ENCODE measurements at places on chromosomes 1 and 21.

- DNase-seq: no peak
These were observed 371.7 kb upstream of the LRRC7 start for GRCh38 chr1:69196071-69196470.

- no peak for DNase-seq
These were observed 305.5 kb upstream of the PKN2 start for GRCh38 chr1:88378560-88378959.

DNA sequence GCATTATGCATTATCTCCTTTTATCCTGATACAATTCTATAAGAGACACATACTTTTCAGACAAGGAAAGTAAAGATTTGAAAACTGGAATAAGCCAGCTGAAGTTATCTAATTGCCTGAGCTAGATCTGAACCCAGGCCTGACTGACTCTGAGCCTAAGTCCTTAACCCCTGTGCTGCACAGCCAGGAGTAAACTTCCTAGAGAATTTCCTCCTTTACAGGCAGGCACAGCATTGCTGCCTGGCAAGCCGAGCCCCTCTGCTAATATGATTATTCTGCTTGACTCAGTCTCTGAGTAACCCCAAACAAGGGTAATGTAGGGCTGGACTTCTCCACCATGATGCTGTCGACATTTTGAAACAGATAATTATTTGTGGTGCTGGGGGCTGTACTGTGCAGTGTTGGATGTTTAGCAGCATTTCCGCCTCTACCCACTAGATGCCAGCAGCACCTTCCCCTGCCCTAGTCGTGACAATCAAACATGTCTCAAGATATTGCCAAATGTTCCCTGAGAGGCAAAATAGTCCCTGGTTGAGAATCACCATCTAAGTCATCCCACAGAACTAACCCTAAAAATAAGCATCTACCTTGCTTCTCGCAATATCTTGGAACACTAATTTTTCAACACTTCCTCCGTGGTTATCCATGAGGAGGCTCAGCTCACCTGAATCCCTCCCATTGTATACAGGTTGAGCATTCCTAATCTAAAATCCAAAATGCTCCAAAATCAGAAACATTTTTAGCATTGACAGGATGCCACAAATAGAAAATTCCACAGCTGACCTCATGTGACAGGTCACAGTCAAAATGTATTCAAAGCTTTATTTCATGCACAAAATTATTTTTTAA, 18.5 kb downstream of the CAMK1G start:
- DNase-seq: no peak

- no peak for DNase-seq
These were observed 15.3 kb downstream of the ENO1 start for GRCh38 chr1:8863138-8863537.

DNA sequence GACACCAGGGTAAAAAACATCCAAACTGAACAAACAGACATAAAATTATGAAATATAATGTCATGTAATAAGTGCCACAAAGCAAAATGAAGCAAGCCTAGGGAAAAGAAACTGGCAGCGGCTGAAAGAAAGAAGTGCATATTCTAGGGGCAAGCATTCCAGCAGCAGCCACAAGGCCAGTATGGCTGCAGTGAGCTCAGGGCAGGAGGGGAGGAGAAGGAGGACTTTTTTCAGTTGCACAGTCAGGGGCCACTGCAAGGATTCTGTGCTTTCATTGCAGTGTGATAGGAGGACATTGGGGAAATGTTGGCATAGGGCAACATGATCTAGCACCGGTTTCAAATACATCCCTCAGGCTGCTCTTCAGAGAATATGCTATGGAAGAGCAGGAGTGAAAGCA, 263.8 kb downstream of the NEGR1 start:
- DNase-seq: no peak

DNA sequence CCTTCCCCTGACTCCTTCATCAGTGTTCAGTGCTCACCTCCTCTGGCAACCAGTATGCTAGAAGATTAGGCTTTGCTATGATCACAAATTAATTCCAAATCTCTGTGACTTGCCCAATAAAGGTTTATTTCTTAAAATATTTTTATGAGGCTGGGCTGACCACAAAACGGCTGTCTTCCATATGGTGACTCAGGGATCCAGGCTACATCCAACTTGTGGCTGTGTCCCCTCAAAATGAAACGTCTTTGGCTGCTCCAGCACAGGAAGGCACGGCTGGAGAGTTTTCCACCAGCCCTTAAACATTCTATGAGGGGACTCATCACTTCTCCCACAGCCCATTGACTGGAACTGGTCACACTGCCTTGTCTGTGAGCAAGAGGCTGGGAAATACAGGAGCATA, 131.5 kb downstream of the HUNK start:
- no peak for DNase-seq

DNA sequence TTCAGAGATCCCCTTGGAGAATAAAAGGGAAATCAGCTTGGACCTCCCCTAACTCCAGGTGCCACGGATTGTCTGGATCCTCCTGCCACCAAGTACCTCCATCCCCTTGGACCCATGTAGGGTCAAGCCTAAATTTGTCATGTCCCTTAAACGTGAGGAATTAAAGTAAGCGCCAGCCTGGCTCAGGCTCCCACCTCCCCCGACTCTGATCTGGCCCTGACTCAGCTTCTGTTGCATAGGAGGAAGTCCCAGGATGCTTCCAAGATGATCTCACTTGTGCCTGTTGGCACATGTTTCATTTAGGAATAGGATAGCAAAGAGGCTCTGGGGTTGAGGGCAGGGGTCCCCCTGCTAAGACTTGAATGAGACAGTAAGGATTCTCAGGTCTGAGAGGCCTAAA, 231.9 kb upstream of the JUN start:
- no peak for DNase-seq

GRCh38 chr1:78958711-78959110, 47.8 kb downstream of the ADGRL4 start:
- DNase-seq: no peak

DNA sequence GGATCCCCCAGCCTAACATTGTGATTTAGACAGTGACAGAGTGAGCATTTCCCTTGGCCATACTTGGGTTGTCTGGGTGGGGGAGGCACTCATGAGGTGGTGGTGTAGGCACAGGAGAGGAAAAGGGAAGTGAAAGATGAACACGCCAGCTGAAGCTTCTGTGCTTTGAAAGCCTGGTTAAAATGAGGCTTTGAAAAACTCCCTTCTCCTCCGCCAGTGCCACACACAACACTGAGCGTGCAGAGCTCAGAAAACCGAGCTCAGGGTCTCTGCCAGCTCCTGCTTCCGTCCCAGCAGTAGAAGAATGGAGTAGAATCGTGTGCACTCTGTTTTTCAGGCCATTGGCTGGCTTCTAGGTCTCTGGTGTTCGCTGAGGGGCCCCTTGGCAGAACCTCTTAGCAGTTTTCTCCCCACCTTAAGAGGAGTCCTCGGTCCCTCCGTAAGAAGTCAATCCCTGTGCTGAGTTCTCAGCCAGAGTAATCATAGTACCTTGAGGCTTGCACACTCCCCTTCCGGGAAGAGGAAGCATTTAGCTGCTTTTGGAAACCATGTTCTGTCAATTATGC, 12.9 kb downstream of the PLEKHM2 start:
- DNase-seq: no peak

GRCh38 chr21:37437376-37438080, 71.0 kb downstream of the DYRK1A start:
- DNase-seq: no peak

- DNase-seq: no peak
These were observed 19.0 kb upstream of the C1orf174 start for GRCh38 chr1:3918966-3919611.

DNA sequence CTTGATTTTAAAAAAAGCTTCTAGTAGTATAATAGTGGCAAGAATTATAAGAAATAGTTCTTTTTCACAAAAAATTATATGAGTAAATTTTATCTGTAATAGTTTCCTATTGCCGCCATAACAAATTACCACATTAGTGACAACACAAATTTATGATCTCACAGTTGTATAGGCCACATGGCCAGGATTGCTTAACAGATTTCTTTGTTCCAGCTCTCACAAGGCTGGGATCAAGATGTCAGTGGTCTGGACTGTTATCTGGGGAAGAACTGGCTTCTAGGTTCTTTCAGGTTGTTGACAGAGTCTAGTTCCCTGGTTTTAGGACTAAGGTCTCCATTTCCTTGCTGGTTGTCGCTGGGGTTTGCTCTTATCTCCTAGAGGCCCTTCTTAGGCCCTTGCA, 236.4 kb downstream of the USP25 start:
- DNase-seq: no peak

- DNase-seq: no peak
These were observed 411.8 kb downstream of the SETD4 start for GRCh38 chr21:35648512-35648911.

GRCh38 chr1:20847611-20848080, 60.5 kb upstream of the HP1BP3 start:
- DNase-seq: no peak

DNA sequence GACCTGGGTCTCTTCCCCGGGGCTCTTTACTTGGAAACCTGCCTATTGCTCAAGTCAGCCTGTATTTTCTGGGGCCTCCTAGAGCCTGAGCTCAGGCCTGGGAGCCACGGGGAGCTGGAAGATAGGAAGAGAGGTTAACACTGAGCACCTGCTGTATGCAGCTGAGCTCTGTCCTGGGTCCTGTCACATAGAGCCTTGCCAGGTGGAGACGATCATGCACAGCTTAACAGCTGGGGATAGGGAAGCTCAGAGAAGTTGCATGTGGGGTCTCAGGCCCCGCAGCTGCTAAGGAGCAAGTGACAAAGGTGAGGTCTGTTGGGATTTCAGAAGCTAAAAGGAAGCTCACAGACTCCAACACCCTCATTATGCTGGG, 127.4 kb upstream of the TMEM51 start:
- no peak for DNase-seq

- no peak for DNase-seq
These were observed 27.7 kb downstream of the VANGL2 start for GRCh38 chr1:160428053-160428452.

GRCh38 chr1:216448011-216448510, 24.8 kb upstream of the USH2A start:
- DNase-seq: no peak

DNA sequence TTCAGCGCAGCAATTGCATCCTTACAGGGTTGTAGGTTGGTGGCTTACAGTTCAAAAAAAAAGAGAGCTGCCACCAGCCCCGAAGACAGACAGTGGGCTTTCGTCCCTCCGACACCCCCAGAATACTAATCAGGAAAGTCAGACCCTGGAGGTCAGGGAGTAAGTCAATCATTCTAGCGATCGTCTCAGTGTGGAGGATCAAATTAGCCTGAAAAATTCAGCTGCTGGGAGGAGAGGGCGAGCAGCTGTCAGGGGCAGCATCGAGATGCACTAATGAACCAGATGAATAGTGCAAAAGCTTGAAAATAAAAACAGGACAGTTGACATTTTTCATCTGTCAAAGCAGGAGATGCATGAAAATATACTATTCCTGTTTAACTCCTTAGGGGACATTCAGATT, 138.4 kb downstream of the NEK7 start:
- no peak for DNase-seq

- DNase-seq: no peak
These were observed 14.1 kb downstream of the DYRK3 start for GRCh38 chr1:206649261-206649921.

DNA sequence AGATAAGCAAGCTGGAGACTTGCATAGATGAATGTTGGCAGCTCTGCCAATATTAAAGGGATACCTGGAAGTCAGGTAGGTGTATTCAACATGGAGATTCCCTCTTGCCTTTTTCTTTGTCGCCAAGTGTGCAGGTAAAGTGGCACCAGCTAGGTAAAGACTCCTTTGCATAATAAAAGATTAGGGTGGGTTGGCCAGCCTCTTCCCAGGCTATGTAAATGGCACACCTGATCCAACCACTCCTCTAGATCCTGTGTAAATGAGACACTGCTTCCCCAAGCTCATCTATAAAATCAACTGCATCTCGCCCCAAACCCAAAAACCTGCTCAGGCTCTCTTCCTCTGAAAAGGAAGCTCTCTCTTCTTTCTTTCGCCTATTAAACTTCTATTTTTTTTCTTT, 100.8 kb upstream of the DSCAM start:
- no peak for DNase-seq

DNA sequence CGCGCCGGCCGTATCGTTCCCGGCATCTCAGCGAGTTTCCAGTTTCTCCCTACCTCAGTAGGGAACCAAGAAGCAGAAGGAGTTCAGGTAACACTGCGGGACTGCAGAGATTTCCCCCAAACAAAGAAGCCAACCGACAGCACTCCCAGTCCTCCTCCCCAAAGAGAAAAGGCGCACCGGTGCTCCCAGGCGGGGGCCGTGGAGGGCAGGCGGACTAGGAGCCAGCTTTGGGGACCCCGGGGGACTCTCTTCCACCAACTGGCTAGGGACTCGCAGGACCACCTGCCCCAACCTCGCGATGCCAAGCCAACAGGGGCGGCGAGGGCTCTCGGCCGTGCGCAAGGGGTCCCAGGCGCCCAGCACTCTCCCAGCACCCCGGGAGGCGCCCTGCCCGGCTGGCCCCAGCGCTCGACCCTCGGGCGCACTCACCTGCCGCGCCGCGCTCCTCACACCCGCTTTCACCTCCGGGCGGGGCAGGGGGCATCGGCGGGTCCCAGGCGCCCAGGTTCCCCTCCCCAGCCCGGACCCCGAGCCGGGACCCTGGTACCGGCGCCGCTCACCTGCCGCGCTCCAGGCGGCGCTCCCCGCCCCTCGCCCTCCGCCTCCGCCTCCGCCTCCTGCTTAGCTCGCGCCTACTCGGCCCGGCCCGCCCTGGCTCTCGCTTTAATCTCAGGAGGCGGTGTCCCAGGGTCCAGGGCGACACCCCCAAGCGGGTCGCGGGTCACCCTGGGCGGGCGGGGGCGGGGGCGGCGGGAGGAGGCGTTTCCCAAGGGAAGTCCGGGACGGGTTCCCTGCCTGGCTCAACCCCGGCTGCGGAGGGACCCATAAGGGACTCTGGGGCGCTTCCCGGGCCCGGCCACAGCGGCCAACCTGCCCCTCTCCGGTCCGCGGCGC, at the start of gene TMPRSS2:
Gene TMPRSS2 (minus strand): TSS at position 638 of the 894 bp plus-strand sequence. CDS start 10,025 bp downstream, outside the sequence.
- no peak for DNase-seq

GRCh38 chr1:5424802-5425703, 567.2 kb downstream of the NPHP4 start:
- no peak for DNase-seq

GRCh38 chr1:54439550-54440223, 33.5 kb upstream of the SSBP3 start:
- no peak for DNase-seq

DNA sequence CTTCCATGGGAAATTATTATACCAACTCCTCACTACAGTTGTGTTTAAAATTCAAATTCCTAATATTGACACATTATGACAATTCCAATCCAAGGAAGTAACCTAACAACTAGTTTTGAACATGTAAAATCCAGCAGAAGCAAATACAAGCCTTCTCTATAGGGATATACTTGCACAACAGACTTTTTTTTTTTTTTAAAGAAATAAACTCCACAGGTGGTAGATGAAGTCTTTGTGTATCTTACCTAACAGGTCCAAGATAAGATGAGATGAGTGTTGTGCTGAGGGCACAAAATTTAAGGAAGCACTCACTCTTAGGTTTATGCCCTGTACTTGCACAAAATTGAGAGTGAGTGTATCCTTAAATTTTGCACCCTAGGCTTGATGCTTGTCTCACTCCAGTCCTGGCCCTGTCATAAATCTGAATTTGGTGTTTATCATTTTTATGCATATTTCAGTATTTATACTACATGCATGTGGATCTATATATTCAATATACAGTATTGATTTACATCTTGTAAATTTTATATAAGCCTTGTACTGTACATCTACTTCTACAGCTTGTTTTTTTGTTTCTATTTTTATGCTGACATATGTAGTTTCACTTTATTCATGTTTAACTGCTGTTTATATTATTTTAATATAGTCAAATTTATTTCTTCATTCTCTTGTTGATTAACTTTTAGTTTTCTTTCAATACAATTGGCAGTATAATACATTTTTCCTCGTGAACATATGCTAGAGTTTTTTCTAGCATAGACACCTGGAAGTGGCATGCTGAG, 60.6 kb upstream of the RGL1 start:
- DNase-seq: no peak

Data from D721Med (cell line).